ENCODE measurements at places on chromosomes 6 and 20.

- no peak for DNase-seq
Observed at GRCh38 chr6:44656691-44657090, 269.2 kb downstream of the CDC5L start.

- peak; percentile 33 for DNase-seq
Observed at GRCh38 chr6:145704143-145704781, 31.1 kb downstream of the EPM2A start.

GRCh38 chr6:139152892-139153271, 18.0 kb downstream of the HECA start:
- no peak for DNase-seq

GRCh38 chr6:75431379-75431778, 62.2 kb downstream of the FILIP1 start:
- DNase-seq: peak; percentile 96

DNA sequence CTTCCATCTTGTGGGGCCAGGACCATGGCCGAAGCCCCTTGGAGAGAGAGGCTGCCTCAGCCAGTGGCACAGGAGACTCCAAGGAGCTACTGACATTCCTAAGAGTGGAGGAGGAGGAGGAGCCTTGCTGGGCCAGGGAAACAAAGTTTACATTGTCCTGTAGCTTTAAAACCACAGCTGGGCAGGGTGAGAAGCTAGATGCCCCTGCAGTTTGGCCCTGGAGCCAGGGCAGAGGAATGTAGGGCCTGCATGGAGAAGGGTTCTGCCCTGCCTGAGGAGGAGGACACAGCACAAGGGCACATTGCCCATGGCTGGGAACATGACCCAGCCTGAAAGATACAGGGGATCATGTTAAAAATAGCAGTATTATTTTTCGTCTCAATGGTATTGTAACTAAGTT, 37.4 kb downstream of the PLCG1 start:
- DNase-seq: no peak

- no peak for DNase-seq
Observed at GRCh38 chr20:42392442-42392841, 774.3 kb upstream of the CHD6 start.

- DNase-seq: no peak
Observed at GRCh38 chr6:165321555-165322145, 12.2 kb upstream of the C6orf118 start.

DNA sequence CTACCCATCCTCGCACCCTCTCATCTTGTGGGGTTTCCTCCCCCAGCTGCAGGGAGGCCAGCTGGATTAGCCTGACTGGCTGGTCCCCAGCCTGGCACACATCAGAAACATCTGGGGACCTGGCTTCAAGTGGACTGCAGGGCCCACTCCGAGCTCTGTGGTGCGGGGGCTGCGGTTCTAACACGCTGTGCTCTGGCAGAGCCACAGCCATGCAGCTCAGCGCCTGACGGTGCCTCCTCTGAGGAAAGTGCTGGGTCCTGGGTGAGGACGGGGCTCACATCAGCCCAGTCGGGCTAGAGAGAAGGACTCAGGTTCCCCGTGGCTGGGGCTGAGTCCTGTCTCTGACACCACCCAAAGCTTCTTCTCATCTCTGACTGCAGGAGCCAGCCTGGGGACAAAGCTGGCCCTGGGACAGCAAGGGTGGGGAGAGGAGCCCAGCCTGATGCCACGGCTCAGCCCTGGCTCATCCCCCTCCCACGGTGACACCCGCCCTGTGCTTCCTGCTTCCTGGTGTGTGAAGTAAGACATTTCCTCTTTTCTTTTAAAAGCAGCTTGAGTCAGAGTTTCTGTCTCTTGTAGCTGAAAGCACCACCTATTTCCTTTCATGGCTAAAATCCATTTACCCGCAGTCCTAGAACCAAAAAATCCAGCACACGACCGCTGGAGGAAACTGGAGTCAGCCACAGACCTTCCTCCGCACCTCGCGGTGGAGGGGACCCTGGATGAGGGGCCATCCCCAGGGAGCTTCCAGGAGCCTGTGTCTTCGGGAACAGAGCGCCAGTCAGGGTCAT, 127.4 kb upstream of the AFDN start:
- DNase-seq: no peak

DNA sequence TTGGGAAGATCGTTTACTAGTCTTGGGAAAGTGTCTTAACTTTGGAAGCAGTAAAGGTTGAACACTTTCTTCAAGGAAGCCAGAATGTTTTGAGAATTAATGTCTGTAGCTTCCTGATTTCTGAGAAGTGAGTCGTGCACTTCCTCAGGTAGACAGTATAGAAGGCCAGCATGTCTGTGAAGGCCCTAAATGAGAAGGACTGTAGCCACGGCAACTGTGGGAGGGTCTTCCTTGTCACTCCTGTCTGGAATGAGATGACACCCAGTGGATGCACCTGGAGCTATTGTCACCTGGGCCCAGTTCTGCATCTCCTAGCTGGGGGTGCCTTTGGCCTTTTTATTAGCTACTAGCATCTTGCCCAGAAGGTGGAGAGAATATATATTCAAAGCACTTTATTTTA, 8.8 kb downstream of the STX16 start:
- DNase-seq: peak; percentile 18

DNA sequence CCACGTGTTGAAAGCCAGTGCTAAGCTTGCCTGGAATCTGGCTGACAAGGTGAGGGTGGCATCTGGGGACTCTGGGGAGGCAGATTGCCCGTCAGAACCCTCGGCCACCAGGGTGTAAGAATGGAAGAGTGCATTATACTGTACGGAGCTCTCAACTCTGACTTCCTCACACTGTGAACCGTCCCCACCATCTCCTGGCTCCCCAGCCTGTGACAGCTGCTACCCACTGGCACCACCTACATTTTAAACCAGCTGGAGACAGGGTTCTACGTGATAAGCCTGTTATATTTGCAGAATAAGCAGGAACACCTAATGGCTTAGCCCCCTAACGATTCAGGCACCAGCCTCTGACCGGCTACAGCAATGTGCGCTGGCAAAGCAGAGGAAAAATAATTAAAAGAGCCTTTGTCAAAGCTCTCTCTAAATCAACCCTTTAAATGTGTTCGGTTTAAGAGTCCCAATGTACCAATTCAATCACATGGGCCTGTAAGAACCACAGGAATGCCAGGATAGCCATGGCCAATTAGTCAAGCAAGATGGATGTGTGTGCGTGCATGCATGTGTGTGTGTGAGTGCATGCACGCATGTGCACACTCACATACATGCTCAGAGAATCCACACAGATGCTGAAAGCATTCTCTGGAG, 89.1 kb upstream of the TAB2 start:
- no peak for DNase-seq

DNA sequence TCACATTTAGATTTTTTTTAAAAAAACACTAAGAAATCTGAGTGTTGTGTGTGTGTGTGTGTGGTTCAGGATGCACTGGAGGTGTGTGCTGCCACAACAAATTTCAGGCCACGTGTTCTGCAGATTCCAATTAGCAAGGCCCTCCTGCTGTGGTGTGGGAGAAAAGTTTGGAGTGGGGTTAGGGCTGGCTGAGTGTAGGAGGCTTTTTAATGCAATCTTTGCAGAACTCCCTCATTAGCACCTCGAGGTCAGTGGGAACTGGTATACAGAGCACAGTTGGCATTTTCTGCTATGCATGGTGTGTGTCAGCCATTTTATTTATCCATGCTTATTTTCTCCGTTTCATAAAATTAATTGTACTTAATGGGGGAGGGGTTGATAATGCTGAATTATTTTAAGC, 187.6 kb downstream of the SOX4 start:
- DNase-seq: no peak

Data from DMS53 (cell line).